Activated gamma-delta T cell treated with Interleukin-2 at 50 U/mL for 16 hours (primary cell): ENCODE measurements at places on chromosomes 3 and 15.

GRCh38 chr3:40623567-40623966 lies 98.8 kb downstream of the ZNF621 start:
- no peak for DNase-seq

DNA sequence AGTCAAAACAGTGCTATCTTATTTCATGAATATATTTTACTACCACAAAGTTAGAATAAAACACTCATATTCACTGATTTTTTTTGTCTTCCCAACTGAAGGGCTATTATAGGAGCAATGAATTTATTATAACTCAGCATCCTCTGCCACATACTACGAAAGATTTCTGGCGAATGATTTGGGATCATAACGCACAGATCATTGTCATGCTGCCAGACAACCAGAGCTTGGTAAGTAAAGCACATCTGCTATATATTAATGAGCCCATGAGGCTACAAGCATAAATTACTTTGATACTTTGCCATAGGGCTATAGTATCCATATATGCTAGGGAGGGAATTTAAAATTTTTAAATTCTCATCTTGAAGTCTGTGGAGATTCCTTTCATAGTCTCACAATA lies 95.9 kb downstream of the FEZF2 start:
- DNase-seq, result no peak

- no peak for DNase-seq
These were observed 268.8 kb downstream of the ZBTB20 start for GRCh38 chr3:114878114-114878839.

GRCh38 chr3:22089284-22089683 lies 338.3 kb upstream of the ZNF385D start:
- DNase-seq, result no peak

- DNase-seq, result no peak
These were observed 172.7 kb upstream of the TRIM42 start for GRCh38 chr3:140505213-140505612.

DNA sequence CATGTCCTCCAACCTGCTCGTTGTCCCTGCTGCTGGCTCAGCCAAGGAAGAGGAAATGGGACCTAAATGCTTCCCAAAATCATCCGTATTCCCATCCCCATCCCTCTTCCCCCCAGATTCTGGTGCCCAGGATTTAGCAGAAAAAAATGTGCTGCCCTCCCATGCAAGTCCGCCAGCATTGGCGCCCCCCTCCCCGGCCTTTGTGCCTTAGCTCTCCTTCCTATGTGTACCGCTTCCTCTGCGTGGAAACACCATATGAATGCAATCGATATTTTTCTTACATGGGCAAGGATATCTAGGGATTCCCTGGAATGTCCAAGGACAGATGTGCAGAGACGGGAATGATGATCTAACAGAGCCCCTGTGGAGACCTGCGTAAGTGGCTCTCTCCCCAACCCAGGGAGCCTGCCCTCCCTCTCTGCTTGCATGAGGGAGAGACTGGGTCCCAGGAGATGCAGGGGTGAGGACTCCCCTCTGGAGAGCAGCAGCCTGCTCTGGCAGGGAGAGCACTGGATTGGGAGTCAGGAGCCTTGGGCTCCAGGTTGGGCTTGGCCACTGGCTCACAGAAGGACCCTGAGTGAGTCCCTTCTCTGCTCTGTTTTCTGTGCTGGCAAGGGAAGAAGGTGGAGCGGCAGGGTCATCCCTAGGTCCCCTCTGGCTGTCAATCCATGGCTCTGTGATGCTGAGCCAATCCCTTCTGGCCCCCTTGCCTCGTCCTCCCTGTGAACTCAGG lies 227.2 kb downstream of the XXYLT1 start:
- no peak for DNase-seq

GRCh38 chr15:77162872-77163633 lies 92.1 kb upstream of the TSPAN3 start:
- no peak for DNase-seq
